ENCODE measurements at places on chromosomes 6 and 20.

DNA sequence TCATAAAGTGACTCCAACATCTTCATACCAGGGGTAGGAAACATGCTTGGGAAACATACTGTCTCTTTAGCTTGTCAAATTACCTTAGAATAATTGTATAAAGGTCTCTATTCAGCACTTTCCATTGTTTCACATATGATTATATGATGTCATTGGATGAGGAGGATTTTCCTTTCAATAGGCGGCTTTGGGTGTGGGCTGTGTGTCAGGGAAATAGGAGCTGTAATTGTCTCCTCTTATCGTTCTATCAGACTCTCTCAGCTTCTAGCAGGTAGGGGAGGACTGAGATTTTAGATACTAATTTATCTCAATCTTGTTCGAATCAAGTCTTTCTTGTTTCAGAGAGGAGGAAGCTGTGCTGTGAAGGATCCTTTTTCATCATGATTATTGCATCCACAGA is 179.4 kb upstream of the OLIG3 start:
- DNase-seq, result no peak

DNA sequence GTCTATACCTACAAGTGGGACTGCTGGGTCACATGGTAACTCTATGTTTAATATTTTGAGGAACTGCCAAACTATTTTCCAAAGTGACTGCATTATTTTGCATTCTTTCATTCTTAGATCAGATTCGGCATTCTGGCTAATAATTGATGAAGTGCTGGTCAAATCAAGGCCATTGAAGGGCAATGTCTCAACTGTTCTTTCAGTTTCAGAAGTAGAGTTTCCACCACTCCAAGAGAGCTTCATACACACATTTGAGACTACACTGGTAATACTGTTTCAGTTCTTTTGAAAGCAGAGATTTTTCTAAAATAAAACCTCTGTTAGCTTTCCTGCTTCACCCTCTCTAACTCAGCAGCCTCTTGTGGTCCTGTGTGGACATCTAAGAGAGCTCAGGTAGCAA is 154.5 kb downstream of the CFAP61 start:
- DNase-seq, result no peak

GRCh38 chr6:2636672-2637071 is 114.0 kb downstream of the MYLK4 start:
- no peak for DNase-seq

GRCh38 chr20:58870293-58871014 is 17.9 kb downstream of the GNAS start:
- no peak for DNase-seq

GRCh38 chr6:33707771-33708170 is 3.7 kb downstream of the UQCC2 start:
- no peak for DNase-seq

Measured in stimulated activated CD4-positive, alpha-beta T cell treated with anti-CD3 and anti-CD28 coated beads, TNF-alpha, amount 100 ng/mL, for 24 hours (primary cell).